ENCODE measurements at places on chromosomes 5 and 9.

DNA sequence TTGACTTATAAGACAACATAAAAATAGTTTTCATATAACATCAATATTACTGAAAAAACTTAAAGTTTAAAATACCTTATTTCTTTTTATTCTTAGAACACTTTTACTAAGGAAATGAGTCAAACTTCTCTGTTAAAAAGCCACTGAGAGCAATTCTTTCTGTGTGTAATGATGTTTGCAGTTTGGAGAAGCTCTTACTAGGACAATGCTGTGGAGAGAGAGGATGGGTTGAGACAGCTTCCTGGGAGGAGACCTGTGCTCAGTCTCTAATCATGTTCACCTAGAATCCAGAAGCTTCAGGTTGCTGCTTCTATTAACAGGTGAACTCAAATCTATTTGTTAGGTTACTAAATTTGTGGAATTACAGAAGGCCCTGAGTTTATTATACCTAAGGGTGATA, 198.5 kb downstream of the DNAH5 start:
- DNase-seq = no peak

DNA sequence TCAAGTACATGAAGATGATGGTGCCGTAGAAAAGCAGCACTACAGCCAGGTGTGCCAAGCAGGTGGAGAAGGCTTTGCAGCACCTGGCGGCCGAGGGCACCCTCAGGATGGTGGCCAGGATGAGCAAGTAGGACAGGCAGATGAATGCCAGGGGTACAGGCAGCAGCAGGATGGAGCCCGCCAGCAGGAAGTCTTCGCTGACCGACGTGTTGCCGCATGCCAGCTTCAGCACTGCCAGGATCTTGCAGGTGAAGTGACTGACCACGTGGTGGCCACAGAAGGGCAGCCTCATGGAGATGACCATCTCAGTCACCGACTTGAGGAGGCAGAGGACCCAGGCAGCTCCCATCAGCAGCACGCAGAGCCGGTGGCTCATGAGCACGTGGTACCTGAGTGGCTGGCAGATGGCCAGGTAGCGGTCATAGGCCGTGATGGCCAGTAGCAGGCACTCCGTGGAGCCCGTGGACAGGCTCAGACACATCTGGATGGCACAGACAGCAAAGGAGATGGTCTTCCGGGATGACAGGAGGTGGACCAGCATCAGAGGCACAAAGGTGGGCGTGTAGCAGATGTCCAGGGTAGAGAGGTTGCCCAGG, 482 bp downstream of the OR13J1 start:
- no peak for DNase-seq

- DNase-seq = no peak
These were observed 194 bp upstream of the RXFP3 start for GRCh38 chr5:33936004-33936380.

GRCh38 chr5:39675676-39676075, 250.9 kb upstream of the DAB2 start:
- no peak for DNase-seq

DNA sequence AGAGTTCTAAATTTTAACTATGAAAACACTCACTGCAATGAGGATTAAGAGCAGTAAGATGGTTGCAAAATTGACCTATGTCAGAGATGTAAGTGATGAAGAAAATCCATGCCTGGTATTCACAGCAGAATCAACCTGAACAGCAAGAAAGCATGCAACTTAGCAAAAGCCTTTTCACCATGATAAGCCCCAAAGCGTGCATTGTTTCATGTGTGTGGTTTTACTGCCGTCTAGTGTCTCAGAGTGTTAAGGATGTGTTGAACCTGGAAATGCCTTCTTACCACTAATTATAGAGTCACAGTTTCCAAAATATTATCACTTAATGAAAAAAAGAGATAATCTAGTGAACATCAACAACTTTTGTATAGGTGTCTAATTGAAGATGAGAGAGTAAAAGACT, 415.2 kb upstream of the TRPC7 start:
- DNase-seq = no peak

GRCh38 chr5:25150819-25151218, 506.0 kb upstream of the CDH10 start:
- no peak for DNase-seq

- no peak for DNase-seq
These were observed 73.1 kb downstream of the PDE6A start for GRCh38 chr5:149871471-149871870.

DNA sequence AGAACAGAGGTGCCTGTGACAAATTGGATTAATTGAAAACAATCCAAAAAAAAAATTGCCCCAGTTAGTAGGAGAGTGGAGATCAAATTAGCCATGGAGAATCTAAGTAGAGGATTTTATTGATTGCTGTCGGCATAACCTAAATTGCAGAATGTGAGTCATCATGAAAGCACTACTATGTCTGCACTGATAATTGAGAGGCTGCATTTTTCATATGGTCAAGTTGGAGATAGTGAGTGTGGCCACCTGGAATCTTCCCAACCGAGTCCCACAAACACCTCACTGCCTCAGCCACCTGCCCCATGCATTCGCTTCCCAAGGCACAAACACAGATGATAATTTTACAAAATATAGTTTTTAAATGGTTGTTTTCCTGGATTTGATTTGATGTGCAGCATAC, 123.7 kb downstream of the NTRK2 start:
- no peak for DNase-seq

DNA sequence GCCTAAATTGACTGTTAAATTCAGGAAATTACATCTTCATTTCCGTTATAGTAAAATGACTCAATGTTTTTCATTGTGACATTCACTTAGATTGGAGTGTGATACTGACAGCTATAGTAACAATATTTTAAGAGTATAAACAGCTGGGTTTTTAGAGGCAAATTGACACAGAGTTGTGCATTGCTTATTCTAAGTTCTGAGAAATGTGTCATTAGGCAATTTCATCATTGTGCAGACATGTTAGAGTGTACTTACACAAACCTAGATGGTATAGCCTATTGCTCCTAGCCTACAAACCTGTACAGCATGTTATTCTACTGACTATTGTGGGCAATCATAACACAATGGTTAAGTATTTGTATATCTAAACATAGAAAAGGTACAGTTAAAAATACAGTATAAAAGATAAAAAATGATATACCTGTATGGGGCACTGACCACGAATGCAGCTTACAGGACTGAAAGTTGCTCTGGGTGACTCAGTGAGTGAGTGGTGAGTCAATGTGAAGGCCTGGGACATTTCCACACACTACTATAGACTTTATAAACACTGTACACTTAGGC, 132.7 kb downstream of the PDE4D start:
- DNase-seq = no peak

DNA sequence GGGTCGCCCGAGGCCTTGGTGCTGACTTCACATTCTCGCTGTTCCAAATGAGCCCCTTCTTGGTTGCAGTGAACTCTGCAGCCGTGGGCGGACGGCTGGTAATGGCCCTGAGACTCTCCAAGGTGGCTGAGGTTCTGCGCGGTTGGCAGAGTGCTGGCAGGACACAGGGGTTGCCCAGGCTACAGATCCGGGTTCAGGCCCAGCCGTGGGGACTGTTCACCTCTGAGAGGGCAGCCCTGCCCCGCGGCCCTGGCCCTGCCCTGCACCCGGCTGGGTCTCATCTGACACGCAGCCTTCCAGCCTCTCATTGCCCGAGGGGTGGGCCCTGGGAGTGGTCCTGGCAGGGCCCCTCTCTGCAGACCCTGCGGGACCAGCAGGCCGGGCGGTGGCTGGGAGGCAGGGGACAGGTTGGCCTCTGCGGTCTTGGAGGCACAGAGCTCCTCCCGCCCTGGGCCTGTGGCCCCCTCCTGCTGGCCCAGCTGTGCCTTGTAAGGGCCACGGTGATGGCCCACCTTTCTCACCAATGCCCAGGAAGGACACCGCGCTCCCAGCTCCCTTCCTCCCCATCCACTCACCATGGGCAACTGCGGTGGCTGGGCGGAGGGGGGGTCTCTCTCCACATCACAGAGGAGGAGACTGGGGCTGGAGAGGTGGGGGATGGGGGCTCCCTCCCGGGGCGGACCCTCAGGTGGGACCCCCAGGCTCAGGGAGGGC, 51.6 kb downstream of the AHRR start:
- no peak for DNase-seq

DNA sequence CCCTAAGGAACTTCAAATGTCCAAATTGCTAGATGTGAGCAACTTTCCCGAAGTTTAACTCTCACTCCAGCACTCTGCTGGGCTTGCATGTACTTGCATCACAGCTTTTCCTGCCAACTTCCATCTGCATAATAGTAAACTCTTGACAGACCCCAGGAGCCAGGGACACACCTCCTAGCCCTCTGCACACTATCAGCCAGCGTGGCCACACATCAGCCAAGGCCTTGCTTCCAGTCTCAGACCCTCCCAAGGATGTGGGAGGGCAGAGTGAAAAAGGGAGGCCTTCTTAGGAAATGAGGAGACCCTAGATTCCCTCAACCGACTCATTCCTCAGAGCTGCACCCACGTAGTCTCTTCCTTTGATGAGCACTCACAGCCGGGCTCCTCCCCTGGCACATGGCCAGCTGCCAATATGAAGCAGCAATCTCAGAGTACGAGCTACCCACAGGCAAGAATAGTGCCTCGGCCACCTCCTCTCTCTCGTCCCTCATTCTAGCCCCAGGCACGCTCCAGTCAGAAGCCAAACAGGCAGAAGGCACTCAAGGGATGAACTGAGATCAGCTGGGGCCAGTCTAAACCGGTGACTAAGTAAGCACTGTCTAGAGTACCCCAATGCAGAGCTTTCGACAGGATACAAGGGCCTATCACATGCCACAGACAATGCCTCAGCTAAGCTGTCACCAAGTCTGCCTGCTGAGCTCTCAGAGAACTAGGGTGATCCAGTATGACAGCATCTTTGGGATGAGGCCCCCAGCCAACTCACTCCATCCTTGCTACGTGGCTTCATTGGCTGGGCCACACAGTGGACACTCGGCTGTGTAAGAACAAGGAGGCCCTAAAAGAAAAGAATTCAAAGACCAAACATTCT, 2.3 kb downstream of the P4HA2 start:
- peak; percentile 30 for DNase-seq

DNA sequence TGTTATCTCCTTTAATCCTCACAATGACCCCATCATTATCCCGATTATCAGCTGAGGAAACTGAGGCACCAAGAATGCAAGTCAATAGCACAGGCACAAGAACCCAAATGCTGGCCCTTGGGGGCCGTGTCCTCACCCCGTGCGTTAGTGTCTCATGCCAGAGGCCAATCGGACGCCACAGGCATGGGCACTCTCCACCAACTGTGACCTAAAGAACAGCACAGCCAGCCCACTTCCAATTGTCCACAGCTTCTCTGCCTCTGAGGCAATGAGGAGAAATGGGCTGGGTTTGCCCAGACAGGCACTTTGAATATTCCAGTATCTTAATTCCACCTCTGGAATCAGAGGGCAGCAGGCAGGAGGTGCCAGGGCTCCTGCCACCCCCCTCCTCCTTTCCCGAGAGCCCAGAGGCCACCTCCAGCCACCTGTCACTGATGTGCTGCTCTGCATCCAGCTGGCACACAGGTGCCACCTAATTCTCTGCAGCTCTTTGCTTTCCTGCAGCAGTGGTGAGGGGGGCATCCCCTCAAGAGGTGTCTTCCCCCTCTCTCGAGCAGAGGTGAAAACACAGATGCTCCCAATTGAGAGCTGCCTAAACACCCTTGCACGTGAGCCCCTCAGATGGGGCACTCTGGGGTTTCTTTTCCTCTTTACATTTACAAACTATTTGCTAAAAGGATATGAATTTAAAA, 107.5 kb downstream of the ROR2 start:
- DNase-seq = no peak

DNA sequence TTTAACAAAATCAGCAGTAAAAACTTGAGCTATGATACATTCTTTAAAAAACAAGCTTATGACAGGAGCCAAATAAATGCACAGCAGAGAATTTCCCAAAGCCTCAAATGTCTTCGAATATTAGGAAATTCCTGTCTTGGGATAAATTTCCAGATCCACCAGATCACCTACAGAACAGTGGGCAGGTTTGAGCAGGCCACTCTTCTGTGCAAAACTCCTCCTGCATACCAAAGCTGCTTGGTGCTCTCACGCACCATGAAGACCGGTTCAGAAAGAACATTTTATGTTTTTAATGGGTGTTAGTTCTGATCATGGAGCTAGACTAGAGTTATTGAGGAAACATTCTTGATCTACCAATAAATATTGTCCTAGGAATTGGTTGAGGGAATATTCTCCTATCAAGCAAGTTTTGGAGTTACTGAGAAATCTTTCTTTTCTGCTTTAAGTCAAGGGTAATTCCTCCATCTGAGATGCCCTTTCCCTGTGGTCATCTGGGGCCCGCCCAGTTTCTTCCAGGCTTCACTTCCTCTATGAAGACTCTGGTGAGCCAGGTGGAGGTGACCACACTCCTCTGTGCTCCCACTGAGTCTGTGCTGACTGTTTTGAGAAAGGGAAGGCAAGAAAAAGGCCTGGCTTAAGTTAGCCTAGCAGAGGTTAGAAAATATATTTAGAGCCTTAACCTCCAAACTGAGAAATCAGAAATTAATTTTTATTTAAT, 17.9 kb downstream of the TNFSF15 start:
- DNase-seq = no peak

GRCh38 chr5:96615223-96615622, 47.0 kb upstream of the CAST start:
- no peak for DNase-seq

DNA sequence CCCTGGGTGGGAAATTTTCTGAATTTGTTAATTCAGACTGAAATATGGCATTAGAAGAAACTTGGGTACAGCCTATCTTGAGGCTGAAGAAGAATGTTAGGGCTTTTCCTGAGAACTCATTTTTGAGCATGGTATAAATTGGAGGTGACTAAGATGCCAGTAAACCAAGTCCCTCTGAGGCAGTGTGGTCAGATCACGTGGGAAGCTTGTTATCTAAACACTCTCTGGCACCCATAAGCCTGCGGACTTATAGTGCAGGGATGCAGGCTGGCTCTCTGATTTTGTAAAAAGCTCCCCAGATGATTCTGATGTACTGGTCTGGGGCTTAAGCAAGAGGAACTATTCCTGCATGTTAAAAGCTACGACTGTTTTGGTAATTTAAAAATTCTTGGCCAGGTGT, 34.3 kb downstream of the MTMR12 start:
- no peak for DNase-seq

GRCh38 chr9:114271556-114272510, 51.1 kb upstream of the ORM1 start:
- DNase-seq = no peak
